ENCODE measurements at places on chromosomes 4 and X.

- DNase-seq, result no peak
These were observed 235.4 kb downstream of the MGST2 start for GRCh38 chr4:139900964-139901376.

- no peak for DNase-seq
These were observed 77.8 kb upstream of the TEX13D start for GRCh38 chrX:124254611-124255010.

DNA sequence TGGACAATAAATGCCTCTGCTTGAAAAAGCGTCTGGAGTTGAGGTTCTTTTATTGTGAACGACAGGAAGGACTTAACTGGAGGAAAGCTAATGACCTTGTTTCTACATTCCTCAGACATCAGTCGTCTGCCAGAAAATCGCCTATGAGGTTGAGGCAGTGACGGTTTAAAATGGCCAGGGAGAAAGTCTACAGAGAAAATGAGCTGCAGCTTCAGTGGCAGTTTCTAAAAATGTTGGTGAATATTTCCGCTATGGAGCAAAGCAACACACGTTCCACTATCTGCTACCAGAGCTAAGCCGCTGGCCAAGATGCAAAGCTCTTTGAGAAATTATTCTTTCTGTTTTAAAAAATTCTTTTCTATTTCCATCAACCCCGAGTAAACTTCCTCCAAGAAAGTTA lies 116.9 kb upstream of the GALNT7 start:
- DNase-seq, result no peak

DNA sequence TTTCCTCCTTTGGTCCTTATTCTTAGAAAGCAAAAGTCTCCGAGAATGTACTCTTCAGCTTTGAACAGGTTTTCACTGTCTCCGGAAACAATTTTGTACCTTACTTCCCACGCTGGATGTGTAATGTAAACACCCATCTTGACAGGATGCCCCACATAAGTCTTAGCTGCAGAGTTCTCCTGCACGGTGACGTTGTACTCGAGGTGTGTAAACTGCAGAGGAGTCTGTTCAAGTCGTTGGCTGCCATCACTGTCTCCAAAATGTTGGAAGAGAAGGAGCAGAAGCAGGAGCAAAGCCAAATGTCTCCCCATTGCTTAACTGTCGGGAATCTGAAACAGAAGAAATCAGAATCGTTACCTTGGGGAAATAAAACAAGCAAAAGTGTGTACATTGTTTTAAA lies 14.1 kb downstream of the FAT1 start:
- no peak for DNase-seq

- peak; percentile 22 for DNase-seq
These were observed 457.4 kb downstream of the CENPC start for GRCh38 chr4:67087897-67088296.

GRCh38 chr4:153151535-153152455 lies 52.4 kb upstream of the TRIM2 start:
- DNase-seq, result peak; percentile 66

GRCh38 chrX:66872771-66873170 lies 233.9 kb upstream of the EDA2R start:
- DNase-seq, result no peak

GRCh38 chrX:5390376-5390775 lies 838.3 kb downstream of the NLGN4X start:
- no peak for DNase-seq

DNA sequence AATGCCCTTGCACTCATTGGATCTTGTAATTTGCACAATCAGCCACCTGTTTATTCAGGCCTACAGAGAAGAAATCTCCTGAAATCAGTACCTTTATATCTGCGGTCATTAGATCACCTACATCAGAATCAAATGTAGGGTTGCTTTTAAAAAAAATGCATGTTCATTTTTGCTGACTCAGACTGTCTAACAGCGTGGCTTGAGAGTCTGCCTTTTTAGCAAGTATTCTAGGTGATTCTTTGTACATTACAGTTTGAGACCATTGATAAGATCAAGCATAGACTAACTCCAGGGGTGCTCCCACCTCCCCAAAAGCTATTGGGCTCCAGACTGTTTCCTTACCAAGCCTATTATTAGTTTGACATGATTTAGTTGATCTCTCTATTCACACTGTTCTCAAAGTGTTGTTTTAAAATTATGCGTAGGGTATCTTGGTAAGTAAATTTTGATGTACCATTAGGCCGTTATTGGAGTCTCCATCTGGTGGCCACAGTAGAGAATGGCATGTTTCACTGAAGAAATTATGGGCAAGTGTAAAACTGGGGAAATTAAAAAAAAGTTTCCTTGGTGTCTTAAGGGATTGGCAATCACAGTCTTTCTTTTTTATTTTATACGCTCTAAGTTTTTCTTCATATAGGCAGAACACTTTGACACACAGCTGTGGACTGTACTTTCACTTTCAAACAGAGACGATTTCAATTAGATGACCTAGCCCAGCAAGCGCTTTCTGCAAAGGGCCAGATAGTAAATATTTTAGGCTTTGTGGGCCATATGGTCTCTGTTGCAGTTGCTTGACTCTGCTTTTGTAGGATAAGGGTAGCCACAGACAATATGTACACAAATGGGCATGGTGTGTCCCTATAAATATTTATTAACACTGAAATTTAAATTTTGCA lies 33.7 kb upstream of the MSL3 start:
- DNase-seq, result peak; percentile 39

DNA sequence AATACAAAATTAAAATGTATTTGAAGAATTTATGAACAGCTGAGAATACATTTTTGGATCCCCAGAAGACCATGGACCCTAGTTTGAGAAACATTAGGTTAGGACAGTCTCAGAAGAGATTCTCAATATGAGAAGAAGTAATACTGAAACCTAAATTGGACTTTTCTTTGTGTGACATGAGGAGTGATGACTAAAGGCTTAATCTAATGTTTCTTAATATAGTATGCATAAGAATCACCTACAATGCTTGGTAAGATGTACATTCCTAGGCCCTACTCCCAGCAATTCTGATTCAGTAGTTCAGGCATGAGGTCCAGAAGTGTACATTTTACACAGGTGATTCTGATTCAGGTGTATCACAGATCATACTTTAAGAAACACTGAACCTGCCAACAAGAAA lies 31.6 kb upstream of the HUWE1 start:
- no peak for DNase-seq

GRCh38 chr4:70927502-70928137 lies 25.5 kb downstream of the MOB1B start:
- no peak for DNase-seq

GRCh38 chr4:73438582-73439215 lies 2.7 kb downstream of the AFP start:
- DNase-seq, result no peak

- no peak for DNase-seq
These were observed 423.1 kb downstream of the BCOR start for GRCh38 chrX:39674490-39675161.

DNA sequence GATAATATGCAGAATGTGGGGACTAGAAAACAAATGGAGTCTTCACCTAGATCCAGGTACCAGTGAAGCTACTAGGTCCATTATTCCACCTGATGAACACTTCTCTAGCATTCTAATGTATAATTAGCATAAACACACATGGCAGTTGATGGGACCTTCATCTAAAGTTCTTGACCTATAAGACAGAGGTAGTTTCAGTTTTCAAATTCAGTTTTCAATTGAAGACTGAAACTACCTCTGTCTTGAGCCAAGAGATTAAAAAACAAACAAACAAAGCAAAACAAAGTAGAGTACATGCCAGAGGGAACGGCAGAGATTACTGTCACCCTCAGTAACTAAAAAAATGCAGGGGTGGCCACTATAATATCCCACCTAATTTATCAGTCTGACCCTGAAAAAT lies 199.9 kb upstream of the NEIL3 start:
- DNase-seq, result no peak

DNA sequence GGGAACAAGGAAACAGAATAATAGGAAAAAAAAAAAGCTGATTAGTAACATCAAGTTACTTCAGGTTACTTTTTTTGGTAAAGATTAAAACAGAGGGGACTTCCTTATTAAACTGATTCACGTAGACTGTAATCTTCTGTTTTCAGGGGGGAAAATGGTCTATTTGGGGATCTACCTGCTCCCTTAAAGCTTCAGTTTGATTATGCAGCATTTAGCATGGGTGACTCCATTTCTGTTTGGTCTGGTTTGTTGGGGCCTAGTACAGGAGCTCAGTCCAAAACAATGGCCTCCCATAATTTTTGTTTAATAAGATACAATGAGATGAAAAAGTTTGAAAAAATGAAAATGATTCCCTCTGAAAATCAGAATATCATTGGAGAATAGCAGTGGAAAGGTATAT lies 34.6 kb downstream of the TEC start:
- DNase-seq, result no peak

DNA sequence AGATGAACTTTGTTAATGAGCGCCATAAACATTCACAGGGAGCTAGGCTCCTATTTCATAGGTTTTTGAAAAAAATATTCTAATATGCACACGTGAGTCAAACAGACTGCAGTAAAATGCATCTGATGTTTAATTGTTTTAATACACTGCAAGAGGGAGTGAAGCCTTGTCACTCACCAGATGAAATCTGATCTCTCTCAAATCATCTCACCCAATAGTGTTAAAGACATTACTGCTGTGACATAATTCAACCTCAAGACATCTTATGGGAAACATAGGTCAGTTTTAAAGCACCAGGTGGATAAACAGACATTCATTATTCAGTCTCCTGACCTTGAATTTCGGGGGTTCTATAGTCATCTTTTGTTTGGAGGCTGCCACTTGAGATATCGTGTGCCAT lies 148.3 kb downstream of the MAML3 start:
- no peak for DNase-seq

GRCh38 chrX:132807411-132808030 lies 150.9 kb downstream of the HS6ST2 start:
- DNase-seq, result no peak

DNA sequence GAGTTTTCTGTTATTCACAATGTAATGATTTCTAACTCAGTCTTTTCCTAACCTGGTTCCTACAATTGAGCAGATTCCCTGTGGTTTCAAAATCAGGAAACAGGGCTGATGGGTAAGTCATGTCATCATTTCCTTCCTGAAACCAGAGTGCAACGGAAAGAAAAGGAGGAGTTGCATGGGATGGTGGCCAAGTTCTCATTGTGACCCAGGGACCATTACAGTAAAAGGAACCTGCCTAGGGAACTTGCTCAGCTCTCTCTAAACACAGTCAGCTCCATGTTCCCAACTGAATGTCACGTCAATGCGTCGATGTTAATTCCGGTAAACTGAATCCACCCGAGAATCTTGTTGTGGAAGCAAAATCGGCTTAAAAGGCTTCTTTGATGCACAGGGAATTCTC lies 51.2 kb downstream of the LGI2 start:
- no peak for DNase-seq

GRCh38 chrX:133838761-133839676 lies 146.4 kb downstream of the GPC3 start:
- peak; percentile 22 for DNase-seq

GRCh38 chr4:183303301-183303700 lies 16.8 kb downstream of the CLDN22 start:
- no peak for DNase-seq

DNA sequence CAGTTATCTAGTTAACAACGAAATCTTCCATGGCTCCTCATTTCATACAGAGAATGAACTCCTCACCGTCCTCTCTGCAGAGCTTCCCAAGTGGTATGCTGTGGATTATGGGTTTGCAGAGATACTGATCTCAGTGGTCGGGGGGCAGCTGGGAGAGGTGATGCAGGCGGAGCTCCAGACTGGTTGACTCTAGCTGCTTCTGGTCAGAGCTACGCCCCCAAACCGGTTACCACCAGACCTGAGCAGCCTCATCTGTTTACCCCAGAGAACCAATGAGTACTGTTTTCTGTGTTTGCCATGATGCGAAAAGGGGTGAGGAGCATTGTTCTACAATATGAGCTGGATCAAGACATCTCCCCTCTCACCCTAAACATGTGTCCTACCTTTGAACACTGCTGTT lies 135.7 kb upstream of the PLAC1 start:
- no peak for DNase-seq

- DNase-seq, result no peak
These were observed 110.5 kb downstream of the PCDH18 start for GRCh38 chr4:137421796-137422195.

GRCh38 chr4:105122350-105122749 lies 24.3 kb upstream of the TET2 start:
- no peak for DNase-seq

GRCh38 chr4:78409612-78410202 lies 141.9 kb upstream of the ANXA3 start:
- no peak for DNase-seq

GRCh38 chr4:150212485-150212884 lies 134.2 kb downstream of the DCLK2 start:
- no peak for DNase-seq

GRCh38 chr4:2818351-2818939 lies 25.2 kb upstream of the ADD1 start:
- peak; percentile 49 for DNase-seq

DNA sequence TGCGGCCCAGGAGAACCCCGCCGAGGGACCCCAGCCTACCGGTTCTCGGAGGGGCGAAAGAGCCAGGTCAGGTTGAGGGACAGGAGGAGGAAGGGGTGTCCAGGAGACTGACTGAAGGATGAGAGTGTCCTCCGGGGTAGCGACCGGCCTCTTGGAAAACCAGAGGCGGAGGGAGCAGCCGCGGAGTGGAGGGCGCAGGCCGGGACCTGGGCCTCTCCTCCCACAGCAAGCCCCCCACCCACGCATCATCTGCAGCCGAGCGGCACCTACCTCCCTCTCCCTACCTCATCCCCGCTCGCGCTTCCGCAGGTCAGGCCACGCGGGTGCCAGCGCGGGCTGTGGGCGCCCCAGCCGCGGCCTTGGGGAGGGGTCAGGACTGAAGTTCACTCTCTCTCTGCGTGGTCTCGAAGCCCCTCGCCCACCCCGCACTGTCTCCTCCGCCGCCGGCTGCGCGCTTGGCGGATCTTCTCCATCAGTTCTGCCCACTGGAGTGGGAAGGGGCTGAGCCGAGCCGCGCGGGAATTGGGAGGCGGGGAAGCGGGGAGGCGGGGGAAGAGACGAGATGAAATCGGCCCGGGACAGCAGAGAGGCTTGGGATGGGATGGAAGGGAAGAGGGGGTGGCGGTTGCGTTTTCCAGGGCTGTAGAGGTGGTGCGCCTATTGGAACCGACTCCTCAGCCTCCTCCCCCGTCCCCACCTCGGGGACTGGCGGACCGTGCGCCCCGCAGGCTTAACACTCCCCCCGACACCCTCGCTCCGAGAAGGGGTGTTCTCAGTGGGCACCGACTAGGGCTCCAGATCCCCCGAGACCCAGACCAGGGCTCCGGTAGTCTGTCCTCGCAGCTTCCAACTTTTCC lies 1.8 kb downstream of the NLGN4X start:
- peak; percentile 8 for DNase-seq

DNA sequence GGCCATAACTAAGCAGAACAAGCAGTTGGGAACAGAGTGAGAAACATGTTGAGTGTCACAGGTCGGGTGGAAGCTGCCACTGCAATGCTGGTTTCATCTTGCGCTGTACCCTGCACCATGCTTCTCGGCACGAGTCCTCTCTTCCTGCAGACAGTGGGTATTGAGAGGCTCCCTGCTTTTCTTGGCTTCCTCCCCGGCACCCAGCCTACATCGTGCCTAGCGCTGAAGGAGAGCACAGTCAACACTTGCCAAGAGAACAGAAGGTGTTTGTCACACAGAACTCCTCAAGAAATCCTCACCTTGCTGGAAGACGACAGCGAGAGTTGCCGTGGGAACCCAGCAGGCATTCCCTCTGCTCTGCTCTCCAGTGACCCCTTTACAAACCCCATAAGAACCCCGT lies 53.6 kb downstream of the EVC2 start:
- no peak for DNase-seq

GRCh38 chr4:136078976-136079375 lies 1453.3 kb downstream of the PCDH18 start:
- no peak for DNase-seq

GRCh38 chr4:186554914-186555827 lies at the start of gene MTNR1A:
TSS of gene MTNR1A (minus strand) at chr4:186555567. CDS start at chr4:186555365, 202 bp downstream.
- DNase-seq, result no peak
